ENCODE measurements at places on chromosomes 1 and 21.

DNA sequence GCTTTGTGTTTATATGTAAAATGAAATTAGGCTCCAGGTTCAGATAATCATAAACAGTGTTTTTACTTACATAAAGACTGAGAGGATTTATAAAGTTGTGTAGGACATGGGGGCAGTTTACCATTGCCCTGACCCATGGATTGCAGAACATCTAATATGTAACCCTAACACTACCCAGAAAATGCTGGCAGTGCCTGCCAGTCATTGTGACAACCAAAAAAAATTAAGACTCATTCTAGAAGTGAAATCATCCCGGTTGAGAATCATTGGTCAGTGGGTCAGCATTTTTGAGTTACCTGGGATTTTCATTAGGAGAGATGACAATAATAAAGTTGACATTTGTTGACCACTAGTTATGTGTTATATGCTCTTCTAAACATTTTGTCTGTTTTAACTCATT lies 31.2 kb upstream of the THEM4 start:
- no peak for ATAC-seq

DNA sequence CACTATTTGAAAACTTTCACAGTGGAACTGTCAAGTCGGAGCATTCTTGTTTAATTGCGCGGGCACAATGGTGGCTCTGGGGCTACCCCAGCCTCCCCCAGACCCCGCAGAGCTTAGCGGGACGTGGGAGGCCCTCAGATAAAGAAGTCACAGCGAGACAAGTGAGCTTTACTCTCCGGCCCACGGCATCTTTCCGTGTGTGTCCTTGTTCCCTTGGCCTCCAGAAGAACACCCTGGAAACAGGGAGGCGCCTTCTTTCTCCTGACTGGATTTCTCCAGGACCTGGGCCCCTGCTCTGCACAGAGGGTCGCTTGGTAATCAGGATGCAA lies 382.8 kb downstream of the RRAGC start:
- no peak for ATAC-seq

- no peak for ATAC-seq
These were observed 19.1 kb downstream of the KLHL20 start for GRCh38 chr1:173733912-173734311.

GRCh38 chr1:248688527-248689298 lies 13.9 kb downstream of the OR14I1 start:
- no peak for ATAC-seq

DNA sequence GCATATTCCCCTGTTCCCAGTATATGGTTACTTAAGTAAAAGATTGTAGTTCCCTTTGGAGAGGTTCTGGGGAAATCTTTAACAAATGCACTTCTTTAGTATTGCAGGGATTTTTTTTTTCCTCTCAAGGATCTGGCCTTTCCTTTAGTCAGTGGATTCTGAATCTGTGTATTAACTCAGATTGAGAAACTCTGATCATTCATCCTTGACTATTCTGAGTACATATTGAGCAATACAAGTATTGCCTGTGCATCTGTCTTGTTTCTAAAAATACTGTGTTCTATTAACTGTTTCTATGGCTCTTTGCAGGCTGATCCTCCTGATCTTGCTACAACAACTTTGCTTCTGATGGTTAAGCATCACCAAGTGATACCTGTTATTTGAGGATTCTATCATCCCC lies 67.8 kb upstream of the FGGY start:
- ATAC-seq: peak; percentile 28

GRCh38 chr1:91201176-91201575 lies 179.3 kb upstream of the ZNF644 start:
- no peak for ATAC-seq

DNA sequence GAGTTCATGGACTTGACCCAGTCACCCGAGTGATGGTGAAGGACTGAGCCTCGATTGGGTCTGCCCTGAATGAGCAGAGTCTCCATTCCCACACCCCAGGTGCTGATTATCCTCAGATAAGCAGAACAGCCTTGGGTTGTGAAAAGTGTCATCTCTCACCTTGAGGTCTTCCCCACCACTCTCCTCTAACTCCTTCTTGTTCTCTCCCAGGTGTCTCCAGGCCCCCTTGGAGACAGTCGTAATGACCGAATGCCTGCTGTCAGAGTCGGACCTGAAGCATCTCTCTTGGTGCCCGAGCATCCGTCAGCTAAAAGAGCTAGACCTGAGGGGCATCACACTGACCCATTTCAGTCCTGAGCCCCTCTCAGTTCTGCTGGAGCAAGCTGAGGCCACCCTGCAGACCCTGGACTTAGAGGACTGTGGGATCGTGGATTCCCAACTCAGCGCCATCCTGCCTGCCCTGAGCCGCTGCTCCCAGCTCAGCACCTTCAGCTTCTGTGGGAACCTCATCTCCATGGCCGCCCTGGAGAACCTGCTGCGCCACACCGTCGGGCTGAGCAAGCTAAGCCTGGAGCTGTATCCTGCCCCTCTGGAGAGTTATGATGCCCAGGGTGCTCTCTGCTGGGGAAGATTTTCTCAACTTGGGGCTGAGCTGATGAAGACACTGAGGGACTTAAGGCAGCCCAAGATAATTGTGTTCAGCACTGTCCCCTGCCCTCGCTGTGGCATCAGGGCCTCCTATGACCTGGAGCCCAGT lies 3.4 kb downstream of the PRAMEF12 start:
- ATAC-seq: no peak

DNA sequence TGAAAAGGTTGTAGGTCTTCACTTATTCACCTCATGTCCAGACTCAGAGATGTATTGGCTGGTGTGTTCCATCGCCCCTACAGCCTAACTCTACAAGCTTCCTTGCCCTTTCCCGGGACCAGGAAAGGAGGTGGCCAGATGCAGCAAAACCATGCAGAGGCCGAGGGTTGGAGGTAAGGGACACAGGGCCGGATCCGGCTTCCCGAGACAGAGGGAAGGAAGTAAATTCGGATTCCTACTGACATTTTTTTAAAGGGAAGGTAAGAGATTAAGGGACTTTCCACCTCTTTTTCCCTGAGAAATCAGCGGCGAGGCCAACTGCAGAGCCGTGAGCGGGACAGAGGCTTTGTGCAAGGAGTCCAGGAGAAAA lies 12.7 kb downstream of the EPHA10 start:
- ATAC-seq: no peak

DNA sequence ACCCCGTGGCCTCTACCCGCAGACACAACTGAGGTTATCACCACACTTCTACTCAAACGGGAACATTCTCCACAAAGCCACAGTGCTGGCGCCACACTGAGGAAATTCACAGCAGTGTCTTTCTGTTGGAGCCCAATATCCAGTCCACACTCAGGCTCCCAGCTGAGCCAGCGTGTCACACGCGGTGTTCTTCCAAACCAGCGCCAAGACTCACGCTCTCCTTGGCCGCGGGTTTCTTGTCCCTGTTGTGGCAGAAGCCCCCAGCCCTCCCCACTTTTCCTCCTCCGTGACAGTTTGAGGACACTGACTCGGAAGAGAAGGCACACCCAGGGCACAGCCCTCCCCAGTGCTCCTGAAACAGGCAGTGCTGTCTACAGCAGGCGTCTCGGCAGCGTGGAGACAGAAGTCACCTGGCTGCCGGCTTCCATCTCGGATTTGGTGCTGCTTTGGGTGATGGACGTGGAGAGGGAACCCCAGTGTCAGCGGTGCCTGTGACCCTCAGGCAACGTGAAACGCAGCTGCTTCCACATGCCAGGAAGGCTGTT lies 35.4 kb upstream of the AGPAT3 start:
- ATAC-seq: no peak
